ENCODE measurements at places on chromosomes 7 and 10. TPM values are rescaled to one million over a fixed set of nuclear protein-coding genes. Genes with fewer than 3 reads are reported as not detected.

GRCh38 chr7:39509912-39510311 lies 56.3 kb upstream of the YAE1 start:
- no peak for DNase-seq

- no peak for DNase-seq
Measured at GRCh38 chr10:114518401-114519305, 114.4 kb upstream of the AFAP1L2 start.

DNA sequence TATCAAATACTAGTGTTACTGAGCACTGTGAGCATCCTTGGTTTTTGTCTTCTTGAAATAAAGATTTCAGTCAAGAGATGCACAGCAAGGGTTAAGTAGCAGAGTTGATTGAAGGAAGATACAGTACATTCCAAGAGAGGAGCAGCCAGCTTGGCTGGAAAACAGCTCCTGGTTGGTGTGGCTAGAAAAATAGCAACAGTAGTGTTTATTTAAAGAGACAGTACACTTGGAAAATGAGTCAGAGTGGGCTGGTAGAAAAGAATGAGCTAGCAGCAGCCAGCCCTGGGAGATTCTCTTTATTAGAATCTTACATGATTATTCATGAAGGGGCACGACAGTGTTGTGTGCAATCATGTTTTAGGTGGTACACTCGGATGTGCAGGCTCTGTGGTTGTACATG lies 1016.4 kb upstream of the SORCS1 start:
- no peak for DNase-seq

- no peak for DNase-seq
Measured at GRCh38 chr7:109996927-109997326, 1094.0 kb upstream of the LRRN3 start.

- DNase-seq, result peak; percentile 14
Measured at GRCh38 chr10:35306852-35307251, 29.5 kb upstream of the CCNY start.

- no peak for DNase-seq
Measured at GRCh38 chr10:129888784-129889616, 75.1 kb downstream of the EBF3 start.

The ZNF800 gene
- total RNA-seq, result 15.6 TPM

All from hematopoietic multipotent progenitor cell (in vitro differentiated cells).